ENCODE measurements at places on chromosomes 5 and 9. TPM values are rescaled to one million over a fixed set of nuclear protein-coding genes. Genes with fewer than 3 reads are reported as not detected.

Gene INVS
- 2.7 TPM for polyA plus RNA-seq

Gene LTC4S
- polyA plus RNA-seq, result 5.4 TPM

Gene SH3RF2
- 44.0 TPM for polyA plus RNA-seq

Gene ST6GALNAC6
- 31.8 TPM for polyA plus RNA-seq

Gene PCA3
- polyA plus RNA-seq, result not detected

Gene C5orf58
- polyA plus RNA-seq, result not detected

Gene AGXT2
- 0.81 TPM for polyA plus RNA-seq

Gene SARDH
- polyA plus RNA-seq, result 0.51 TPM

Gene MEIKIN
- polyA plus RNA-seq, result not detected

Gene MLANA
- not detected for polyA plus RNA-seq

Gene MCTP1
- polyA plus RNA-seq, result 3.8 TPM

Gene MYOT
- 2.8 TPM for polyA plus RNA-seq

Gene CEP72
- polyA plus RNA-seq, result 9.6 TPM

Gene STK32A
- 0.43 TPM for polyA plus RNA-seq

Gene NUP155
- 7.3 TPM for polyA plus RNA-seq

Gene HTR1A
- polyA plus RNA-seq, result not detected

Gene TCF7
- 13.3 TPM for polyA plus RNA-seq

Gene DAB2
- polyA plus RNA-seq, result 8.1 TPM

Gene SPAG8
- polyA plus RNA-seq, result 0.72 TPM

Gene PRSS3
- 505 TPM for polyA plus RNA-seq

Gene GRXCR2
- not detected for polyA plus RNA-seq

Measured in small intestine (tissue), 16 donors.